ENCODE measurements at places on chromosomes 7 and 10.

- DNase-seq: peak; percentile 6
Observed at GRCh38 chr10:60350400-60350799, 39.3 kb downstream of the ANK3 start.

GRCh38 chr10:15795036-15795792, 65.1 kb downstream of the MINDY3 start:
- no peak for DNase-seq

DNA sequence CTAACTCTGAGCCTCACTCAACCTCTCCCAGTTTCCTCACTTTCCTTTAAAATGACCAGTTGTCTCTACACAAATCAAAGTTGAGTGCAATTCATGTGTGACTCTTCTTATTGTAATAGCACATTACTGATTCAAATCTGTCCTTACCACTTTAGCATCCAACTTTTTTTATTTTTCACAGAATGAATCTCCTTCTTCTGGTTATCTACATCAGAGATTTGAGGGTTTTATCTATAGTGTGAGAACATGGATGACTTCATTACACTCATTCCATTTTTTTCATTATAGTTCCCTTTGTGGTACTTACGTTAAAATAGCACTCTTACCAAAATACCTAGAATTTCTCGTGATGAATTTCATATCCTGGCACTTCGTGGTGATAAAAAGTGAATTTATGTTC, 43.3 kb downstream of the RTKN2 start:
- no peak for DNase-seq

- no peak for DNase-seq
Observed at GRCh38 chr7:36207451-36208291, 54.6 kb downstream of the EEPD1 start.

DNA sequence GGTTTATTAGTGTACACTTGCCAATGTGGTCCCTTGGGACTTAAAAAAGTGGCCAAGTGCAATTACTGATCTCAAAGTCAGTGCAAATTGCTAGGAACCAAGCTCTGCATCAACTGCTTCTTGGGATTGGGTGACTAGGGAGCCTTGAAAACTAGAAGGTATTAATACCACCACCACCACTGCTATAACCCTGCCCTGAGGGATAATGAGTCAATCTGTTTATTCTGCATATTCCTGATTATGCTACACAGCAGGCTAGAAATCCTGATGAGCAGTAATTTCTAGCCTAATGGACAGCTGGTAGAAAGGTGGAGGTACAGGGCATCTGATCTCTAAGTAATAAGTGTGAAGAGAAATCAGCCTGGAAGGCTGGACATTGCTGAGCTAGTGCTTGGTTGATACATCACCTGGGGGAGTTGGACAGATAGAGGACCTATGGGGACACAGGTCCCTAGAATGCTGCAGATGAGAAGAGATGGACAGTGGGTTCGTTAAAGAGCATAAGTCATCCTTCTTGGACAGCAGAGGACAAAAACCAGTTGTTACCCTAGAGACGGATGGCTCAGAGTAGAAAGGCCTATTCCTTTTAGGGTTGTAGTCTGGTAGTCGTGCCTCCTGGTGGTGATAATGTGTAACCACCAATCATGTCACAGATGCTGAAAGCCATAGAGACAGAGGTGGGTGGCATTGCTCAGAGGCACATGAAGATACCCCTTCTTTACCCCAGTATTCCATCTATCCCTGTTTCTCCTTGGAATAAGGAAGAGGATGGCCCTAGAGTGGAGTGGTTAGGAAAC, 554.8 kb downstream of the SORCS1 start:
- DNase-seq: no peak

- no peak for DNase-seq
Observed at GRCh38 chr10:3757250-3757637, 27.8 kb downstream of the KLF6 start.
